BE2C (cell line): ENCODE measurements at places on chromosomes 1 and 21.

- DNase-seq: no peak
Measured at GRCh38 chr1:101088431-101088830, 62.8 kb upstream of the DPH5 start.

GRCh38 chr1:169574336-169574735, 11.9 kb downstream of the F5 start:
- DNase-seq: no peak

DNA sequence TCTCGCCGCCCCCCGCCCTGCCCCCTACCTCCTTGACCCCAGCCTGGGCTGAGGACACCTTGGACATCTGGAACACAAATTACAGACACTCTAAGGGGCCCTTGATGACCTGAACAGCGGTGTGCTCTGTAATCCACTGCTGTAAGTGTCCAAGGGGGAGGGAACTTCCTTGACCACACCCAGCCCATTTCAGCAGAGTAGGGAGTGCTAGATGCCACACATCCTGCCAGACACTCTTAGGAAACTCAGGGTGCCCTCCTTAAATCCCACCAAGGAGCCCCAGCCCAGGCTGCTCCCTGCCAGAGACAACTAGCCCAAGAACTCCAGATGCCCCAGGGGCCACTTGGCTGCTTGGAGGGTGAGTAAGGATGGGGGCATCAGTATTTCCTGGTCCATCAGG, 282.2 kb downstream of the RRAGC start:
- no peak for DNase-seq

GRCh38 chr21:32425628-32426027, 13.1 kb downstream of the EVA1C start:
- DNase-seq: peak; percentile 26

DNA sequence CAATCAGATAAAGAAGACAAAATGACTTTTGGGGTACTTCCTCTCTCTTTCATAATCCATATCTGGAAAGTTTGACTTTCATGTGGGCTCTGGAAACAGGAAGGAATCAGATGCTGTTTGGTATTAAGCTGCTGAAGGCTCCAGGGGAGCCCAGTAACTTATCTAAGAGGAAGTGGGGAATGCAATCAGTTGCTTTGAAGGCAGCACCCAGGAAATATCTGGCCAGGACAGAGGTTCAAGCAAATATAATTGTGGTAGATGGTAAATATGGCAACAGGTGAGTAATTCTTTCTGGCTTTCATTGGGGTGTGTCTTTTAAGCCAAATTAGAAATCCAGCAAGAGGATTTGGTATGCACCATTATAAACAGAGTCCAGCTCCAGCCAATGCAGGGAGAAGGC, 44.4 kb downstream of the COLGALT2 start:
- no peak for DNase-seq

GRCh38 chr1:26626994-26627393, 68.8 kb upstream of the ARID1A start:
- no peak for DNase-seq

- DNase-seq: no peak
Measured at GRCh38 chr1:53783056-53783455, 44.1 kb upstream of the GLIS1 start.

GRCh38 chr1:12458571-12458970, 159.4 kb downstream of the DHRS3 start:
- no peak for DNase-seq

GRCh38 chr1:235724730-235725129, 75.1 kb upstream of the GNG4 start:
- DNase-seq: no peak

- no peak for DNase-seq
Measured at GRCh38 chr1:88179943-88180342, 504.1 kb upstream of the PKN2 start.

- DNase-seq: no peak
Measured at GRCh38 chr1:89361681-89362080, 2.2 kb upstream of the GBP6 start.

DNA sequence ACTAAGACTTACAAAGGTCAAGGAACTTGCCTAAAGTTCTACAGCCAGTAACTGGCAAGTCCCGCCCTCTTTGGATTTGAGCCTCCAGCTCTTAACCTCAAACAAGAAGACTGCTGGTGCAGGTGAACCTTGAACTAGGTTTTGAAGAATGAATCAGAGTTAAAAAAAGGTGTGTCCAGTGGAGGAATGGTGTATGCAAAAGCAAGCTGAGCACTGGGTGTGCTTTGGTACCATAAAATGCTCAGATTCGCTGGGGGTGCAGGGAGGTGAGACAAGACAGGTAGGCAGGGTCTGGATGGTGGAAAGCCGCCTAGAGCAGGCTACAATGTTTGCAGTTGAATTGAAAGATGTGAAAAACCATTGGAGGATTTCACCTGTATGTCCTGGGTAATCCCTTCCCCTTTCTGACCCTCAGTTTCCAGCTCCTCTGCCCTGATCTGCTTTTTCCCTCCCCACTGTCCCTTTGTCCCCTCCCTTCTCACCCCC, 39.8 kb downstream of the FOXD2 start:
- DNase-seq: no peak

- DNase-seq: no peak
Measured at GRCh38 chr1:84062496-84062895, 63.6 kb upstream of the TTLL7 start.
